ENCODE measurements at places on chromosomes 2 and 18. TPM values are rescaled to one million over a fixed set of nuclear protein-coding genes. Genes with fewer than 3 reads are reported as not detected.

SP9 gene
- 1.4 TPM for total RNA-seq

FOSL2 gene
- total RNA-seq: 60.3 TPM

NEU2 gene
- not detected for total RNA-seq

SDC1 gene
- total RNA-seq: 45.5 TPM

GRCh38 chr18:57841568-57841967 lies 38.5 kb upstream of the ATP8B1 start:
- H3K4me1 ChIP-seq: peaks cover 19% of the 10 kb centered on the region
- DNase-seq: no peak
- H3K27ac ChIP-seq: no peak overlapping the region
- no peaks in the 10 kb centered on the region for H3K27me3 ChIP-seq
- no peak overlapping the region for H3K4me3 ChIP-seq

GRCh38 chr2:121900391-121900790 lies 144.9 kb downstream of the TSN start:
- H3K4me3 ChIP-seq: no peak overlapping the region
- no peak for DNase-seq
- H3K36me3 ChIP-seq: no peaks in the 10 kb centered on the region

DNA sequence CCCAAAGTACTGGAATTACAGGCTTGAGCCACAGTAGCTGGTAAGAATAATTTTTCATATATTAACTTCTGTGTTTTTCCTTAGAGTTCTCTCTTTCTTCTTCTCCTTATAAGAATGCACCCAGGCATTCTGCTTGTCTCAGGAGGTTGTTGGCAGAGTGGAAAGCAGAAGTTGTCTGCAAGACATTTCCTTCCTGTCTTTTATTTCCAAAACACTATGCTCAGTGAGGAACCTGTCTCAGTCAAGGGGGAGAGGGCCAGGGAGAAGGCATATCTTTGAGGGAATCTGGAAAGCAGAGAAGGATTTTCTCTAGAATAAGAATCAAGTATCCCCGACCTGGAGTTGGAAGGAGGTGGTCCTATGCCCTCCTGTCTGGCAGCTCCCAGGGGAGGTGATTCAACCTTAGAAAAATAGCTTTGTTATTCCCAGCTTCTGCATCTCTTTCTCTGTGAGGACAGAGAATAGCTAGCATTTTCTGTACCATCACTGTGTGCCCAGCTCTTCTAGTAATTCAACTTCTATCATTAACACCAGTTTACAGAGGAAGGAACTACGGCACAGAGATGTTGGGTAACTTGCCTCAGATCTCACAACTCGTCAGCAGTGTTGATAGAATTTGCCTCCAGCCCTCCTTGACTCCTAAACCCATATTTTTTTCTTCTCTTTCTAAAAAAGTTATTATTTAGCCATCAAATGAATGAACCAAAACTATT lies 3.8 kb upstream of the LPIN2 start:
- peaks cover 2% of the 10 kb centered on the region for H3K36me3 ChIP-seq
- no peak overlapping the region for H3K27ac ChIP-seq
- no peak overlapping the region for H3K4me3 ChIP-seq

DNA sequence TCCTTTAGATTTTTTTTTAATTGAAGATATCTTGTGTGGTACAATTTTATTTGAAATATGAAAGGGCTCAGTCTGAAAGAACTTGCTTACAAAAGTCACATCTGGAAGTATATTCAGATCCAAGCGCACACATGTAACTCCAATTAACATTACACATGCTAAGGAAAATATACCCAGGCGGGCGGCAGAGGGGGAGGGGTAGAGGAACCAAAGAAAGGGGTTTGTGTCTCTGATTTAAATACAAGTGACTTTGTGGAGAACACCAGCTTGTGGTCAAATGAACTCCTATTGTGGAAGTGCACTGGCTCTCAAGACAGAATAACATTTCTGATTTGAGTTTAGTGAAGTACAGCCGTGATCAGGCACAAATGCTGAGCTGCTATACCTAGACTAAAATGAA lies 280.2 kb upstream of the SOX11 start:
- H3K27ac ChIP-seq: no peak overlapping the region
- H3K4me3 ChIP-seq: no peak overlapping the region
- peaks cover 13% of the 10 kb centered on the region for H3K4me1 ChIP-seq
- H3K27me3 ChIP-seq: no peaks in the 10 kb centered on the region
- H3K36me3 ChIP-seq: no peaks in the 10 kb centered on the region

- no peak for DNase-seq
Observed at GRCh38 chr18:47260924-47261701, 9.7 kb upstream of the SKOR2 start.

DNA sequence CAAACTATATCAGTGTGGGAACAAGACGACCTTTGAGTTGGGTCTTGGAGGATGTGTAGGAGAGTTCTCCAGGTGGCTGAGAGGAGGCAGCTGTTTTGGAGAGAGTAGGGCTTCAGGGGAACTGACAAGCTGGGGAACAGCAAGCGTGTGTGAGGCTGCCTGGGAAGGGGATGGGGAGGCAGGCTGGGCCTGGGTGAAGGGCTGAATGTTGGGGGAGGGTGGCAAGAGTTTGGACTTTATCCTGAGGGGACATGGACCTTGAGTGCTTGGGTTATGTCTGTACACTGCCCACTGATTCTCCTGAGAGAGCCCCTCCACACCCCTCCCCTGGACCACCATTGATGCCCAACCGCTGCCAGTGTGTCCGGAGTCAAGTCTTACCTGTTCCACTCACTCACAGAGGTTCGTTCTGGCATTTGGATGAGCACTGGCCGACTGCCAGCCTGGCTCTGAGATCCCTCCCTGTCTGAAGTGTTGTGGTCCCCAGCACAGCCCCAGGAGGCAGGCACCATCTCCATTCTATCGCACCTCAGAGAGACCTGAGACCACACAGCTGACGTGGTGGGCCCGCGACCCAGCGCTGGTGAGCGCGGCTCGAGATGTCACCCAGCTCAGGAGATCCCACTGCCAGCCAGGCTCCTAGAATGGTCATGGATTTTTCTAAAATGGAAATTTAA lies 59.5 kb downstream of the DCDC2C start:
- H3K27me3 ChIP-seq: peaks cover 72% of the 10 kb centered on the region
- no peak overlapping the region for H3K27ac ChIP-seq

DNA sequence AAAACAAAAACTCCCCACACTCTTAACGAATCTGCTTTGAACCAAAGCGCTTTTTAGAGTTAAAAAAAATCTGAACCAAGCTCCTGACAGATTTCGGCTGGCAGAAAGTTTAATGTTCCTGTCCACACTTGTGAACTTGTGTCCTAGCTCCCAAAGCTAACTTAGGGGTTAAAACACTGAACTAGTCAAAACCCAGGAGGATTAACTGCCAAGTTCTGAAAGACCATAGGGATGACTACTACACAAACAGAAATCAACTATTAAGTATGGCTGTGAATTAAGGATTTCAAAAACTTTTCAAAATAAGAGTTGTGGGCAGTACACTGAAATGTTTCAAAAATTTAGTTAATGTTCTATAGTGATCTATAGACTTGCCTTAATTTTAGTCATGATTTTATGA lies 26.2 kb upstream of the CDKL4 start:
- H3K27me3 ChIP-seq: no peaks in the 10 kb centered on the region
- no peak overlapping the region for H3K27ac ChIP-seq
- peaks cover 28% of the 10 kb centered on the region for H3K36me3 ChIP-seq

DNA sequence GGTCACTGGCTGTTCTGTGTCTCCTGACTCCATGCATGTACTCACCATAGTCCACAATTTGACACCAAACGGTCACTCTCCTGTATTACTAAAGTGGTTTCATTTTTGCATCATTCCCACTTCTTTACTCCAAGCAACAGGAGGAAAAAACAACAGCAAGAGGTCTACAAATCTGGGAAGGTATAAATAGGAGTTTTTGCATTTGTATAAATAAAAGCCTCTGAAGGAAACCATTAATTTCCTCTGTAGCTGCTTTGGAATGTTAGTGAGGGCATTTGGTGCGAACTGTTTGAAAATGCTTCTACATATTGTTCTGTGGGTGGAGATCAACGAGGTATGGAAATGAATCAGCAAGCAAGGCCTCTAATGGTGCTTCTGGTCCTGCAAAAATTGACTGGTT lies 148.5 kb upstream of the DLX2 start:
- peaks cover 11% of the 10 kb centered on the region for H3K4me1 ChIP-seq
- H3K4me3 ChIP-seq: no peak overlapping the region
- H3K27ac ChIP-seq: no peak overlapping the region
- no peak for DNase-seq
- H3K27me3 ChIP-seq: no peaks in the 10 kb centered on the region

GRCh38 chr2:179410552-179411356 lies 146.1 kb upstream of the SESTD1 start:
- no peak overlapping the region for H3K27ac ChIP-seq
- H3K27me3 ChIP-seq: peaks cover 24% of the 10 kb centered on the region
- H3K36me3 ChIP-seq: no peaks in the 10 kb centered on the region
- no peak for DNase-seq
- no peak overlapping the region for H3K4me3 ChIP-seq
- H3K4me1 ChIP-seq: no peaks in the 10 kb centered on the region

GRCh38 chr2:180376066-180376465 lies 369.0 kb upstream of the CWC22 start:
- no peaks in the 10 kb centered on the region for H3K4me1 ChIP-seq
- no peak overlapping the region for H3K27ac ChIP-seq
- H3K36me3 ChIP-seq: no peaks in the 10 kb centered on the region
- H3K27me3 ChIP-seq: peaks cover 3% of the 10 kb centered on the region
- H3K4me3 ChIP-seq: no peak overlapping the region

- no peaks in the 10 kb centered on the region for H3K27me3 ChIP-seq
- no peak overlapping the region for H3K4me3 ChIP-seq
- no peak for DNase-seq
- H3K4me1 ChIP-seq: peaks cover 12% of the 10 kb centered on the region
- H3K27ac ChIP-seq: no peak overlapping the region
- H3K36me3 ChIP-seq: no peaks in the 10 kb centered on the region
Observed at GRCh38 chr2:228548230-228548629, 366.7 kb upstream of the SPHKAP start.

- no peak overlapping the region for H3K27ac ChIP-seq
- DNase-seq: no peak
- no peaks in the 10 kb centered on the region for H3K36me3 ChIP-seq
- H3K27me3 ChIP-seq: no peaks in the 10 kb centered on the region
- H3K4me1 ChIP-seq: peaks cover 24% of the 10 kb centered on the region
Observed at GRCh38 chr2:17084877-17085276, 419.2 kb upstream of the CYRIA start.

DNA sequence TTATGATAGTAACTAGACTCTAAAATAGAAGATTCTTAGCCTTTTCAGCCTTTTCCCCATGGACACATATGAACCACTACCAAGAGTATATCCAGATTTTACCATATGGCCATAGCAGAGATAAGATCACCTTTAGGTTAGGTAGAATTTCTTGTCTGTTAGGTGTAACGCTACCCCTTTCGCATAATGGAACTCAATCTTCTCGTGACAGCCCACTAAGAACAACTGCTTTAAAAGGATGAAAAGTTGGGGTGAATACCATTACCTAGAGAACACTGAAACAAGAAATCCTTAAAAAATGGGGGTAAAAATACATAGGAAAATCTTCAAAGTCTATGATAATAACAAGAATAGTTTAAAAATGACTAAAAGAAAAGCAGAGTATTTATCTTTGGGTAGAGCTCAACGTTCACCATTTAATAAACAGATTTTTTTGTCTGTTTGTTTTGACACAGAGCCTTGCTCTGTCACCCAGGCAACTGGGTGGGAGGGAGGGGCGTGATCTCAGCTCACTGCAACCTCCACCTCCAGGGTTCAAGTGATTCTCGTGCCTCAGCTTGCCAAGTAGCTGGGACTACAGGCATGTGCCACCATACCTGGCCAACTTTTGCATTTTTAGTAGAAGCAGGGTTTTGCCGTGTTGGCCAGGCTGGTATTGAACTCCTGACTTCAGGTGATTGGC lies 67.2 kb downstream of the VIL1 start:
- no peak overlapping the region for H3K27ac ChIP-seq
- no peaks in the 10 kb centered on the region for H3K27me3 ChIP-seq
- H3K36me3 ChIP-seq: peaks cover 36% of the 10 kb centered on the region

GRCh38 chr2:175154661-175155082 lies 13.3 kb downstream of the ATF2 start:
- no peak overlapping the region for H3K4me3 ChIP-seq
- peaks cover 2% of the 10 kb centered on the region for H3K4me1 ChIP-seq
- H3K27ac ChIP-seq: no peak overlapping the region
- H3K36me3 ChIP-seq: peaks cover 5% of the 10 kb centered on the region
- no peaks in the 10 kb centered on the region for H3K27me3 ChIP-seq

DNA sequence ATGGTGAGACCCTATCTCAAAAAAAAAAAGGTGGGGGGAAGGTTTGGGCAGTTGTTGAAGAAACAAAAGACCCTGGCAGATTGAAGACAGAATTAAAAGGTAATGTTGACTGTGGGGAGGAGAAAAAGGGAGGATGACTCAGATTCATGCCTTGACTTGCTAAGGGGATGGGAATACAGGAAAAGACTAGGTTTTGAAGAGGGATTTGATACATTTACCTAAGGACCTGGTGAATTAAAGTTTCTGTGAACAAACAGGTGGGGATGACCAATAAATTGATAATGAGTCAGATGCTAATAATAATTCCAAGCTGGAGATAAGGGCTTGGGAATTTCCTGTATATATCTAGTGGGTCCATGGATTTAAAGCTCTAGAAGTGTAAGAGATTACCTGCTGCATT lies 27.6 kb downstream of the TTR start:
- DNase-seq: no peak
- no peak overlapping the region for H3K27ac ChIP-seq
- H3K4me3 ChIP-seq: no peak overlapping the region
- H3K36me3 ChIP-seq: peaks cover 7% of the 10 kb centered on the region
- H3K27me3 ChIP-seq: no peaks in the 10 kb centered on the region

Data from mesothelial cell of epicardium (in vitro differentiated cells).